ENCODE measurements at places on chromosomes 6 and 20. TPM values are rescaled to one million over a fixed set of nuclear protein-coding genes. Genes with fewer than 3 reads are reported as not detected.
A peak's percentile ranks its signal among the peaks of the same experiment; 100 is the strongest.

DNA sequence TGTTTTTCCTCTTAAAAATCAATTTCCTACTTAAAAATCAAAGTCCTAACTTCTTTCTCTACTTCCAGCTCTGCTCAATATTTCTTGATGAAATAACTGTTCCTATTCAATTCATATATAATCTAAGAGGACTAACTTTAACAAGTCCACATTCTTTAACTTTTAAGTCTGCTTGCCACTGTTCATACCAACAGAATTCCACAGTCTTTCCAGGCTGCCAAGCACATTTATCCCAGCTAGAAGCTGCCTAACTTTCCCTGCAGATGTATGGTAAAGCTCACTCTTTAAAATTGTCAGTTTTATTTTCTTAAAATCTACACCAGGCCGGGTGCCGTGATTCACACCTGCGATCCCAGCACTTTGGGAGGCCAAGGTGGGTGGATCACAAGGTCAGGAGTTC lies 11.5 kb downstream of the CALHM6 start:
- no peak for DNase-seq

DNA sequence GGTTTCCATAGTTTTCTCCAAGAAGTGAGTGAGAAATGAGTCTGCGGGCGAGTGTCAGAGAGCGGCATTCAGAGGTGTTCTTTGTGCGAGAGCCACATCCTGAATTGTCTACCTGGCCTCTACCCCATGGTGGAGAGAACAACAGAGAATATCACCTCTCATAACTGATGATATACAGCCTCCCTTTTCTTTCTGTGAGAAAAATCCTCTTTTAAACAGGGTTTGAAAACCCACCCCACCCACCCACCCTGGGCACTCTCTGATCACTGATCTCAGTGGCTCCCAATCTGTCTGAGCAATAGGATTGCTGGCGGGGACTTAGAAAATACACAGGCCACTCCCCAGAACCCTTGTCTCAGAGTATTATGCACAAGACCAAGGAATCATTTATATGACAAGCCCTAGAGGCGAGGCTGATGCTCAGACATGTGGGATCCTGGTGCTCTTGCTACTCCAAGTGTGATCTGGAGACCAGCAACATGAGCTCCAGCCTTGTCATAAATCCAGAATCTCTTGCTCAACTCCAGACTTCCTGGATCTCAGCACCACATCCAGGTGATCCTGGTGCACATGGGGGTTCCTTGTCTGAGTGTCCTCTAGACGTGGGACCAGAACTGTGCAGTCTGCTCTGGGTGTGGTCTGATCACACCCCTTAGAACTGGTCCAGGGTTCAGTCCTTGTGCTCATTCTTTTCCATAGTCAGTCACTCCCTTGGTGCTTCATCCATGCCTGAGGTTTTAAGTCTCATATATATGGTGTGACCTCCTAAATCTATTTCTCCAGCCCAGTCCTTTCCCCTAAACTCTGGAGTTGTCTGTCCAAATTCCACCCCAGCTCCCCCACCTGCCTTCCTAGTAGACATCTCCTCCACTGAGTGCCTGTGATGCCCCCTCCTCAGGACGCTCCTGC lies 5.3 kb downstream of the HLA-B start:
- no peak for DNase-seq

GRCh38 chr6:7673063-7673536 lies 52.8 kb upstream of the BMP6 start:
- DNase-seq: peak; percentile 74

- DNase-seq: no peak
Observed at GRCh38 chr6:56864171-56864616, 90.7 kb upstream of the BEND6 start.

- no peak for DNase-seq
Observed at GRCh38 chr6:39997101-39997635, 62.9 kb upstream of the MOCS1 start.

DNA sequence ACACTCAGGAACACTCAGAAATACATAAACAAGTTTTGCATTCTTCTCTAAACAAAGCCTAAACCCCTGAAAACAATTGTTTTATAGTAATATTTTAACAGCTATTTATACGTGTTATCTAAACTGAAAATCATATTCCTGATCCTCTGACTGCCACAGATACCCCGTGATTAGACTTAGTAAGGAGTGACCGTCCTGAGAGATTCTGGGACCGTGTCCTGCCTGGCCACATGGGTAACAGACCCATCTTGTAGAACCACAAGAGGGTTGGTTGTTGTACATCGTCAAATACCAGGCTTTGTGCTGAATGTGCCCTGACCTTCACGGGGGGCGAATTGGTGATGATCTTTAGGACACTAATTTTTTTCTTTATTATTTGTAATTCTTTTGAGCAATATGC lies 214.4 kb downstream of the TMEM242 start:
- no peak for DNase-seq

- no peak for DNase-seq
Observed at GRCh38 chr6:145147559-145147958, 587.8 kb downstream of the EPM2A start.

DNA sequence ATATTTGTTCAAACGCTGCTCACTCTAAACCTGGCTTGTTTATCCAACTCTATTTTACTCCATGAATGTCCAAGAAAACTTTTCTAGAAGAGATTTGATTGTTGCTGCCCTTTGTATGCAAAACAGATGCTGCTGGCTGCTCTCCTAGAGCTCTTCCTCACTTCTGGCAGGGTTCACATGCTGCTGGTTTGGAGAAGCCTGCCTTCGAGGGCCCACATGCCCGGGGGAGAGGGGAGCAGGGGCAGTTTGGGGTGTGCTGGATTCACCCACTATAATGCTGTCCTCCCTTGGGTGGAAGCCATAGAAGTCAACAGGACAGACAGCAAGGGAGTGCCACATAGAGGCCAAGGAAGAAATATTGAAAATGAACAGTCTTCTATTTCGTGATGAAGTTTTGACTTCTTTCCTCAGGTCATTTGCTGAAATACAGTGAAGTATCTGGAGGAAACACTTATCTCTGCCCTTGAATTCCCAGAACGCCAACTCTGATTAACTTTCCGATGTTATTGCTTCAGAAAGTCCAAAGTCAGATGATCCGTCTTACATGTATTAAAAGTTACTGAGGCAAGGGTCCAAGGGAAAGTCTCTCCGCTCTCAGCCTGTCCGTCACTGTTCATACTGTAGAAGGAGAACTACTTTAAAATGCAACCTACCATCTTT lies 32.4 kb downstream of the LY86 start:
- DNase-seq: no peak

DNA sequence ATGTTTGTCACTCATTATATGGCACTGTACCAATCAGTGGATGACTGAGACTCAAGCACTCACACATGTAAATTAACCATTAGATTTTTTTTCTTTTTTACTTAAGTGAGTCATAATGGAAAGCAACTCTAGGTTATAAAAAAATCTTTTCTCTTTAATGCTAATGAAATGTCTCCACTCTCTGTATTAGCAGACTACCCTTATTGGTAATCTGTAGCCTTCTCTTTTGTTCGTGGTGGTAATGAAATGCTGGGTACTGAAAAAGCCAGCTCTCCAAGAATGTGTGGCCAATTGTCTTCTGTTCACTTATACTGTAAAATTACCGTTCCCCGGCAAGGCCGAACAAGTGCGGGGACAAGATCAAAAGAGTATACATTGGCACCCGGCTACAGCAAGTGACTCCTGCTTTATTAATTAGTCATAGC lies 69.0 kb downstream of the AFG1L start:
- no peak for DNase-seq

GRCh38 chr6:26155061-26155930 lies 68.1 kb downstream of the HFE start:
- peak; percentile 74 for DNase-seq

DNA sequence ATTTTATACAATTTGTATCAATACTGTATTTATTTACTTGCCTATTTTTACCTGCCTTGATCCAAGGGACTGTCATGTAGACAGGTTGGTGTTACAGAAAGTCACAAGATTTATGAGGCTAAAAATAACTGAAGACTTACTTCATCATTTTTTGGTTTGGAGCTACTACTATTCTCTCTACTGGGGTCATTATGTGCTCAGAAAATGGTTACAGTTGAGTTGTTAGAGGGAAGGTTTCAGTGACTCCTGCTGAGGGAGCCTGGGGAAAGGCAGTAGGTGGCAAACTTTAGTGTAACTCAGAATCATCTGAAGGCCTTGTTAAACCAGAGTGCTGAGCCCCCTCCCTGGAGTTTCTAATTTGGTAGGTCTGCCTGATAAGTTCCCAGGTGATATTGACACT lies 118.8 kb downstream of the TINAG start:
- DNase-seq: no peak

DNA sequence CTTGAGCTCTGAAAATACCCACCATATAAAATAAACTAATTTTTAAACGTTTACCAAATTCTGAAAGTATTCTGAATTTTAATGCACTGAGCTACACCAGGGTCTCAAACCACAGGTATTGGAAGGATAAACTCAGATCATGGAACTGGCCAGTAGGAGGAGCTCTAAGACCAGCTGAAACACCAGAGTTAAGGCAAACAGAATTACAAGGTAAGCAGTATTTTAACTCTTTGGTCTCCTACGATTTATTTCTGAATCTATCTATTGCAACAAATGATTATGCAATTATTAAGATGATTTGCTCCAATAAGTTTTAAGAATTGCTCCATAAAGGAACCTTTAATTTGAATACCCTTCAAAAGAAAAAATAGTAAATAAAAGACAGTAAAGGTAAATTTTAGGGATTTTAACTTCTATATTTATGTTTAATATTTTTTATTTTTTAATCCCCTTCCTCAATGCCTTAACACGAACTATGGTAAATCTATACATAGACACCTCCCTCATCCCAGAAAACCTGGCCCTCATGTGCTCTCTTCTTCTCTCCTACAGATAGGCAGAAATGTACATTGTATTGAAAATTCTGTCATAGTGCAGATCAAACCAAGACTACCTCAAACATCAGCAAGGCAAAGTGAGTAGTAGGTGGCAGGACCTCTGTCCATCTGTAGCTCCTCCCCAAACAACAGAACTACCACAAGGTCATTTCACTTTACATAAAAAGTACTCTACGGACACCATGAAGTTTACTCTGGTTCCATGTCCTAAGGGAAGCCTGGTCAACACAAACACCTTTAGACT lies 58.4 kb downstream of the SMLR1 start:
- DNase-seq: peak; percentile 78

DNA sequence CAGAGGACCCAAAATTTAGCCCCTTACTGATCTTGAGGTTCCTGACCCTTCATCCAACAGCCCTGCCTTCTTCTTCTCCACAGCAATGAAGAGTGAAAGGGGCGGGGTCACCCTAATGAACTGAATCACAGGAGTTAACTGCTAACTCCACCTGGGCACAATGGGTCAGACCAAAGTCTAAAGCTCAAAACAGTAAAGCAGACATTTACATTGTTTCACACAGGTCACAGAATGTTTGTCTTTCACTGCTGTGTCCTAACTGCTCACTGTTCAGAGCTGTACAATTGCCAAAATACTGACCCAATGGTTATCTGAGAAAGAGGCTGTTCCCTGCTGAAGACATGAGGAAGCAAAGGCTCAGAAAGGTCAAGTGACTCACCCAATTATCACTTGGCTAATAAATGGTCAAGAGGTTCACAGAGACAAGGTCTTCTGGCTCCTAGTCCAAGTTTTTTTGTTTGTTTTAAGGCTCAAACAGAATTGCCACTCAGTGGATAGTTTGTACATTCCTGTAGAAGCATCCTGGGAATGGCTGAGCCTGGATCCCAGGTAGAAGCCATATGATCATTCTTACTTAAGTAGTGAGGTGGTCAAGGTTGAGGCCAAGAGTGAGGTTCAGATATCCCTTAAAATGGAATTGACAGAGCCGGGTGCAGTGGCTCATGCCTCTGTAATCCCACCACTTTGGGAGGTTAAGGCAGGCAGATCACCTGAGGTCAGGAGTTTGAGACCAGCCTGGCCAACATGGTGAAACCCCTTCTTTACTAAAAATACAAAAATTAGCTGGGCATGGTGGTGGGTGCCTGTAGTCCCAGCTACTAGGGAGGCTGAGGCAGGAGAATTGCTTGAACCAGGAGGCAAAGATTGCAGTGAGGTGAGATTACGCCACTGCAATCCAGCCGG lies 35.1 kb upstream of the FAM83C start:
- DNase-seq: no peak

- no peak for DNase-seq
Observed at GRCh38 chr6:95593025-95593424, 15.7 kb downstream of the MANEA start.

GRCh38 chr6:32956176-32956575 lies 3.3 kb upstream of the HLA-DMA start:
- no peak for DNase-seq

DNA sequence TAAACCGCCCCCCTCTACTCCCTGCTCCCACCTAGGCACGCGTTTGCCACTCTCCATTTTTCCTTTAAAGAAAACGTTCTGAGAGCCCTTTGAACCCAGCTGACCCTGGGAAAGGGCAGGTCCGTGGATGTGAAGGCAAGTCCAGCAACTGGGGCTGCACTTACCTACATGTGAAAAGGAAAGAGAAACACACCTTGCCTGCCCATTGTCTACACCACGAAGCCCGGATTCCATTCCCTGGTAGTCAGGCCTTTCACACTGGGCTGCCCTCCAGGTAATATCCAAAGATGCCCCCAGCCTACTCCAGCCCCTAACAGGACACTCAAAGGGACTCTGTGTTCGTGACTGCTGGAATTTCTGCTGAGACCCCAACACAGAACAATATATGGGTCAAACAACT lies 94.4 kb downstream of the CD83 start:
- no peak for DNase-seq

DNA sequence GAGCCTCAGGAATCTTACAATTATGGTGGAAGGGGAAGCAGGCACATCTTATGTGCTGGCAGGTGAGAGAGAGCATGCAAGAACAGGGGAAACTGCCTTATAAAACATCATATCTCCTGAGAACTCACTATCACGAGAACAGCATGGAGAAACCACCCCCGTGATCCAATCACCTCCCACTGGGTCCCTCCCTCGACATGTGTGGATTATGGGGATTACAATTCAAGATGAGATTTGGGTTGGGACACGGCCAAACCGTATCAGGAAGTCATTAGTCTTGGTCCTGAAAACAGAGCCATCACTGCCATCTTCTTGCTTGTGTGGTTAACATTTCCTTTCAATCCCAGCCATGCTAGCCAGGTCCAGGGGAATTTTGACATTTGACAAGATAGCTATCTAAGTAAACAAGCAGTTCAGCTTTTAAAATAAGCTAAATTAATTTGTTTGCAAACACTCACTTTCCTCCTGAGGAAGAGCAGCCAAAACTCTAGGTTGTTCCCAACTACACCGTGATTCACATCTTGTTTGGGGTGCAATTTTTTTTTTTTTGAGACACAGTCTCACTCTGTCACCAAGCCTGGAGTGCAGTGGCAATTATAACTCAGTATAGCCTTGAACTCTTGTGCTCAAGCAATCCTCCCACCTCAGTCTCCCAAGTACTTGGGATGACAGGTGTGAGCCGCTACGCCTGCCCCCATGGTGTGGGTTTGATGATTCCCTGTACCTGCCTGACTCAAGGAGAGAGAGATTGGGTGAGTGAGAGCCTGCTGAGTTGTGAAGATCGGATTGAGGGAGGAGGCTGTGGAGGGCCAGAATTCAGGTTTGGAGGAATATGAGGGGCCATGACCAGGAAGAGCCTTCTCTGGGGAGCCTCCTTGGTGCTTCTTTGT lies 13.0 kb upstream of the PPP1R14C start:
- DNase-seq: no peak

The DNAH8 gene
- total RNA-seq: not detected

The ABCF1 gene
- total RNA-seq: 38.8 TPM

The CLIC5 gene
- total RNA-seq: 2.9 TPM

The TRIM40 gene
- not detected for total RNA-seq

The HSPA12B gene
- 9.5 TPM for total RNA-seq

The PHACTR1 gene
- 1.8 TPM for total RNA-seq

The CASS4 gene
- 1.7 TPM for total RNA-seq

The SMOC2 gene
- 36.4 TPM for total RNA-seq

The OR12D3 gene
- total RNA-seq: not detected

The TRIM10 gene
- not detected for total RNA-seq

The PEX3 gene
- 13.3 TPM for total RNA-seq
